ENCODE measurements at places on chromosomes 2 and 18. TPM values are rescaled to one million over a fixed set of nuclear protein-coding genes. Genes with fewer than 3 reads are reported as not detected.

DNA sequence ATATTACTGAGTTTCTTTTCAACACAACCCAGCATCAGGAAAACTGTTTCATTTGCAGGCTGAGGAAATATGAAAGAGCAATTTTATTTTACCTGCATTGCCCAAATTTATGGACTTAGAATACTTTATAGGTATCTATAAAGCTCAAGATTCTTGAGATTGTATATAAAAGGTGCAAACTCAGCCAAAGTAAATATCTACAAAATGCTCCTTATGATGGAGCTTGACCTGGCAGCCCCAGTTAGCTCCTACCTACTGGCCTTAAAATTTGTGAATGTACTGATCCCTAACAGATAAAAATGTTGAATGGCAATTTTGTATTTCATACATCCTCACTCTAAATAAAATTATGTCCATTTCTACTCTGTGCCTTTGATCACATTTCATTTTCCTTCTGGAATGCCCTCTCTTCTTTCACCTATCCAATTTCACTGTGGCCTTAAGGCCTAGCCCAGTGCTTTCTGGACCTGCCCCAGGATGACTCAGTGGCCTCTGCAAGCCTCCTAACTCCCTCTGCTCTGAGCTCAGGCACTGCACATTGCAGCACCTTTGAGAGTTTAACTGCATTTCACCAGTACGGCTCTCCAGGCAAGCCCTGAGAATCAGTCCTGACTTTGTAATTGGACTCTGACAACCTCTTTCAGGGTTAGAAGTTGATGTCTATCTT, 125.9 kb downstream of the ANTXR1 start:
- no peak for DNase-seq

ILKAP gene
- 123 TPM for total RNA-seq

DNA sequence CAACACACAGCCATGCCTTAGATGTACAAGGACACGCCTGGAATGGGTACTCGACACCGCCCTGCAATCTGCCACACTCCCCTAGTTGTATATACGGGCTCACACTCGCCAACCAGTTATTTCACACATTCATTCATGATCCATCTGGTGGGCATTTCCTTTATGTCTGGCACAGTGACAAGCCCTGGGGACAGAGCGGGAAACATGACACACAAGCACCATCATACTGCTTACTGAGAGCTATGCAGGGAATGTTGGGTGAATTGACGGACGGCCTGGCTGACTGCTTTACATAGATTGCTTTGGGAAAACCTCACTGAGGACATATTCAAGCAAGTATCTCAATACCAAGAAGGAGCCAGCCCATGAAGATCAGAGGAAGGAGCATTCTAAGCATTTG, 448.0 kb upstream of the SPRED2 start:
- no peak for DNase-seq

- DNase-seq, result no peak
Observed at GRCh38 chr2:55163941-55164390, 68.1 kb downstream of the CLHC1 start.

GRCh38 chr2:235325151-235325550, 168.7 kb upstream of the AGAP1 start:
- DNase-seq, result no peak

- no peak for DNase-seq
Observed at GRCh38 chr2:152336119-152336853, 1.3 kb downstream of the FMNL2 start.

DNA sequence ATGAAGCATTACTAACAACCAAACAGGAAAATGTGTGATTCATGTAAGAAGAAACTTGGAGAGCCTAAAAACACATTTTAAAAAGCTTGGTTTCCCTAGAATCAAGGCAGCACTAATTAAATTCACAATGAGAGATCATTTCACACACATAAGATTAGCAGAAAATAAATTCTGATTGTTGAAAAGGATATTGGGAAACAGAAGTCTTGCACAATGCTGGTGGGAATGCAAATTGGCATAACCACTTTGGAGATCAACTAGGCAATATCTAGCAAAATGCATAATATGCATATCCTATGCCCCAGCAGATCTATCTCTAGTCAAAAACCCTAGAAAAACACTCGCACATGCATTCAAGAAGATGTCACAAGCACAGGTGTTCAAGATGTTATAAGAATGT, 75.3 kb upstream of the SIX3 start:
- DNase-seq, result no peak

CD8B gene
- total RNA-seq, result not detected

DNA sequence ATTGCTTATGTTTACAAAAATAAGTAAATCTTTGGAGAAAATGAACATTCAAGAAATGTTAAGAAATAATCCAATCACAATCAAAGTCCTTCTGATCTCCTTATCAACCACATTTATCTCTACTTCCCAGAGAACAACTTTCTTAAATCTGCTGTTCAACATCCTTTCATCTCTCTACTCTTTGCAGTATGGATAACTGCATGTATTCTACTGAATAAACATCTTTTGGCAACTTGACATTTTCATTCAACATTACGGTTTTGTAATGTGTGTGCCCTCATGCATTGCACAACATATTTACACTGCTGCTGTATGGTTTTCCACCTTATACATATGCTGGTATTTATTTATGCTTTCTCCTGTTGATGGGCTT, 9.2 kb downstream of the CMPK2 start:
- DNase-seq, result no peak

- no peak for DNase-seq
Observed at GRCh38 chr2:155502766-155503165, 804.3 kb downstream of the KCNJ3 start.

DNA sequence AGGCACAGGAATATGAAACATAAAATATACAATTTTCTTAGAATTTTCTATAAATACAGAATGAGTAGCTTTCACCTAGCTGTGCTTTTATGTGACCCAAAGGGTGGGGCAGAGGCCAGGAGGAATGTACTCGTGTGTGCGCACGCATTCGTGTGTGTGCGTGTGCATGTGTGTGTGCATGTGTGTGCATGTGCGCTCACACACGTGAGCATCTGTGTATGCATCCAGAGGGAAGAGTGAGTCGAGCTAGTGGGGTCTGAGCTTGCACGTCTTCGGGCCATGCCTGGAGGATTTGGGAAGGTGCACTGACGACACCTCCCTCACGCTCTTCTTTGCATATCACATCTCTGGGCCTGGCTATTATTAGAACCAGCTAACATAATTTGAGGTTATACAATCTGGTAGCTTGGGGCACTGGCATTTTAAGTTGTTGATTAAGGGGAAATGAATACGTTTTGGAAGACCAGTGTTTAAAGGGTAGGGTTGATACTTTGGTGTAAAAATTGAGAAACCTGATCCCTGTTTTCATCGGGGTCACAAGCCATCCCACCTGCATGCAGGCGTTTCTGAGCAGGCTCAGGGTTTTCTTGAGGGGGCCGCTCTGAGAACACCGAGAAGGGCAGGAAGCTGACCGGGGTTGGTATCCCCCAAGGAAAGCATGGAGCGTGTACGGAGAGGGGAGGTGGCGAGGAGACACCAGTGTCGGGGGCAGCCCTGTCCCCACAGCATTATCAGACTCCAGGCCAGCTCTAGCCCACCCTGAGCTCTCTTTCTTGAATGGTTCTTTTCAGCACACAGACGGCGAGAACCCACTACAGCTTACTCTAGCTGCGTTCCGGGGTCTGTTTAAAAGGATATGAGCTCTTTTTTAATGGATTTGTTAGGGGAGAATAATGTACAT, 85.3 kb downstream of the LRRFIP1 start:
- DNase-seq, result no peak

SLC39A6 gene
- 14.4 TPM for total RNA-seq

DNA sequence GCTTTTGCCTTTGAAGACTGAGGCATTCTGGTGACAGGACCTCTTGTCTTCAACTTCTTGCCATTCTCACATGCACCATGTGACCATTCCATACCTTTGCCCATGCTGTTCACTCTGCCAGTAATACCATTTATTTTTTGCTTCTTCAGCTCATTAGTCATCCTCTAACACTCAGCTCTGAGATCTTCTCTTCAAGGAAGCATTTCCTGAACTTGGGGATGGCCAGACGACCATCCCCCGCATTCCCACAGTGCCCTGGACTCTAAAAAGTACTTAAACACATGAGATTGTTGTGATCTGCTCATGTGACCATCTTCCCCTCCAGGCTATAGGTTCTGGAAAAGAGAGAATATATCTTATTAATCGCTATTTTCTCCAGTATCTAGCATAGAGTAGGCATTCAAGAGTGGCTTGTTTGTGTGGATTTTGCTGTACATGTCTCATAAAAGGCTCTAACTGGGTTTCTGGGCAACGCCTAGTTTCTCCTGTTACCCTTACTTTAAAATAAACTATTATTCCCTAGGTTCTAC, 33.9 kb downstream of the PAX3 start:
- no peak for DNase-seq

- no peak for DNase-seq
Observed at GRCh38 chr2:71787476-71788185, 334.3 kb downstream of the DYSF start.

ZFP36L2 gene
- 501 TPM for total RNA-seq

- DNase-seq, result no peak
Observed at GRCh38 chr2:26731714-26732113, 32.4 kb upstream of the SLC35F6 start.

GRCh38 chr2:36266536-36267121, 88.9 kb upstream of the CRIM1 start:
- DNase-seq, result no peak

GRCh38 chr18:23270986-23271680, 135.8 kb downstream of the CABLES1 start:
- no peak for DNase-seq

- no peak for DNase-seq
Observed at GRCh38 chr18:44679914-44680272, 795 bp upstream of the SETBP1 start.

DNA sequence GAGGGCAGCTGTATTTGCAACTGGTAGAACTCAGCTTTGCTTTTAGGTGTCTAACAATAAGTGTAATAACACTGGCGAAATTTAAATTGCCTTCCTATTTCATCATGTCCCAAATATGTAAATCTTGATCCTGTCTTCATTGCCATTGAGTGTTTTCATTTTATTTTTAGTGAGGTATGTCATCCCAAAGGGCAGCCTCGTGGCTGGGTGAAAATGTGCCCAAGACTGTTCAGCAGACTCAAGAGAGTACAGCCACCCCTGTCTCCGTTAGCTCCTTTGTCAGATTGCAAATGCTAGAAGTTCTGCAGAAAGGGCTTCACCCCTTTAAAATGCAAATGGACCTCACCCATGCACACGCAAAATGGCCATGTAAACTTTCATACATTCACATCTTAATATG, 278.8 kb downstream of the RND3 start:
- no peak for DNase-seq

- no peak for DNase-seq
Observed at GRCh38 chr2:70005752-70006446, 44.5 kb upstream of the ASPRV1 start.

CD8B2 gene
- not detected for total RNA-seq

- DNase-seq, result no peak
Observed at GRCh38 chr18:73043611-73044010, 175.8 kb upstream of the NETO1 start.

DNA sequence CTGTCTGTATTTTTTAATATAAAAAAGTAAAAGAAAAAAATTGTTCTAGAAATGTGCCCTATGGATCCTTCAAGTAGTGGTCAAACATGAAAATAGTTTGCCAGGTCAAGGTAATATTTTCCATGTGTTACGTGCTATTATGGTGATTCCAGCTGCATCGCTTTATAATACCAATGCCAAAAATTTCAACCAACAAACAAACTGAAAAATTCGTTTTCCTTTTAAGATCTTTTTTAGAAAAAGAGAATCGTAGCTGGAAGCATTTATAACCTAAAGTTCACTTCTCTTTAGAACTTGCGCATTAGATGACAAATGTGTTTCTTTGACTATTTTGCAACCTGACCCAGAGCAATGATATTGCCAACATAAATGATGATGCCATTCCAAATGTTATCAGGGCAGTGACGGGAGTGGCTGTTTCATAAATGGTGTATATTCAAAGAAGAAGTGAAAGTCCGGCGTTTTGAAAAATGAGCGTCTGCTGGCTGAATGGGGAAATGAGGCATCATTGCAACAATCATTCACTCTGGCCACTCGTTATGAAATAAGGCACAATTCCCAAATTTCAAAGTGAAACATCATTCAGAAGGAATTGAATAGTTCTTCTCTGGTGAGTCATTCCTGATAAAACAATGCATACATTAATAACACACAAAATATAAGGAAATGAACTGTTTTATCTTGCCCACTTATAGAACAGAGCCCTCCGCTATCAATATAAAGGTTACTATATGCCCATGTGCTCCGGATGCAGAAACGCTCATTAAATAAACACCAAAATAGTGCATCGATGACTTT, 297.4 kb downstream of the TGIF1 start:
- no peak for DNase-seq

DNA sequence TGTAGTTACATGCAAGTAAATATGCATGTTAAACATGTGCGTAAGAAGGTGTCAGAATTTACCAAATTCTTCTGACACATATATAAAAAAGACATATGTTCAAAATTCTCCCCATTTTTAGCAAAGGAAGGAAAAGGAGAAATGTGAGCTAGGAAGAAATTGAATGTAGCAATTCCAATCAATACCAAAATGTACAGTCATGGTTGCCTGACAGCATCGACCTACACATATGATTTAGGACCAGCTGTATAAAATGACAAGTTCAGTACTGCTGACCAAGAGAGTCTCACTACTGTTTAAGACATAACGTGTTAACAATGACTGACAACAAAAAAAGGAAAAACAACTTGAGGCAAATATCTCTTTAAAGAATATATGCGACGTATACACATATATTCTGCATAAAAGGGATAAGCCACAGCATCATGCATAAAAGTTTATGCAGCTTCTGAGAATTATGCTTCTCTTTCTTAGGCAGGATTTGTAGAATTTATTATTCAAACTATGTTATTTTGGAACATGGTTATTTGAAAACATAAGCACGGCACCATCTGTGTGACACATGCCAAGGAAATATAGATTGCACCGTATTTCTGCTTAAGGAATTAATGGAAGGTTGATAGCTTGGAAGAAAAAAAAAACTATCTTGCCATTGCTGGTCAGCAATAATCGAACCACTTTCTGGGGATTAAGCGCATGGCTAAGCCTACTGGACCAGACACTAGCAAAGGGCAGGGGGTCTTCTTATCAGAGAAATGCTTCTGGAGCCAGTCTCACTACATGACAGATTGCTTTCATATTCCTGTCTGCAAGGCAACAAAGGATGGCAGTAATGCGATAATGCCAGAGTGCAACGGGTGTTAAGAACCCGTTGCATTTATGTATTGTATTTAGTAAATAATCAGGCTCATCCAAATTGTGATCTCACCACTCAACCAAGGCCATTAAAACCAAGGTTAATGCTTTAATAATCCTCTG, 154.0 kb downstream of the WDPCP start:
- no peak for DNase-seq

- no peak for DNase-seq
Observed at GRCh38 chr18:59478591-59478990, 119.5 kb upstream of the LMAN1 start.

ARHGAP28 gene
- not detected for total RNA-seq

GRCh38 chr2:217941339-217941738, 61.5 kb downstream of the TNS1 start:
- DNase-seq, result no peak

Data from T-helper 17 cell (primary cell).